Muscle of leg (tissue), 16 donors: ENCODE measurements at places on chromosomes 6 and 20.
A peak's percentile ranks its signal among the peaks of the same experiment; 100 is the strongest.

- no peak for DNase-seq
These were observed 59.9 kb upstream of the HBS1L start for GRCh38 chr6:135114355-135115145.

- no peak for DNase-seq
These were observed 35.7 kb downstream of the CNBD2 start for GRCh38 chr20:36004045-36004444.

DNA sequence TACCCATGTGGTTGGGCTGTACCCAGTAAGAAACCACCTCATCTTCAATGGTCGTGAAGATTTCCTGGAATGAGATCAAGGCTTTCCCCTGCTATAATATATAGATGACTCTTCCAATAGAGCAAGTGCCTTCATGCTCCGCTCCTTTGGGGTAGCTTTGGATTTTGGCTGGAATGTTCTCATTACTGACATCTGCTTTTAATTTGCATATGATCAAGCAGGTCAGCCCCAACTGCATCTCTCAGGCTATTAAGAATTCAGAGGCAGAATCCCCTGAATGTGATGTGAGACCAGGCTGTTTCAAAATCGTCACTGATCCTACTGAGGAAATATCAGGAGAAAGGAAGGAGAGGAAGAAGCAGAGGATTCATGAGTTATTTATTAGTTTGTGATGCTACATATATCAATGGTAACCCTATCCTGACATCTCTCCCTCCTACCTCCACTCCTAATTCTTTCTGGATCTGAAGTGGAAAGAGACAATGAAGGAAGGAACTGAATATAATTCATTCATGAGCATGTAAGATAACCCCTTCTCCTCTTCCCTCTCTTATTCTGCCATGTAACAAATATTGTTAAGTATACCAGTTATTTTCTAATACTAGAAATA lies 47.6 kb upstream of the FUCA2 start:
- no peak for DNase-seq

DNA sequence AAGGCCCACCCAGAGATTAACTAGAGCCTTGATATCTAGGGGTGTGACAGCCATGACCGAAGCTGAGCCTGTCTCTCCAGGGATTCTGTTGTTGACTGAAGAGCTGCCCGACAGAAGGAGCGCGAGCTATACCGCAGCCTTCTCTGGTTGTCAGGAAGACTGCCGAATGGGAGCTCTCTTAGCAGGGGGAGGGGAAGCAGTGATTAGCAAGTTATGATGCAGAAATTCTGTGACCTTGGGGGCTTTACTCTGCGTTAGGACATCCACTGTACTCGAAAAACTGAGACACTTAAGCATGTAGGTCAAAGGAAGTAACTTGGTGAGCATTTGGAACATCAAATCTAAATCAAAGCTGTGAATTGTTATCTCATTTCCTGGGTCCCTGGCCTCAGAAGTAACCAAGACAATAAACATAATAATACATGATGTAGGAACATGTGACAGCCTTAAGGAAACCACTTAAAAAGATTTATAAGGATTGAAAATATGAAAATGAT lies 84.7 kb downstream of the MAP3K4 start:
- DNase-seq: peak; percentile 32

GRCh38 chr20:33229843-33230242 lies 6.0 kb upstream of the BPIFA1 start:
- no peak for DNase-seq

DNA sequence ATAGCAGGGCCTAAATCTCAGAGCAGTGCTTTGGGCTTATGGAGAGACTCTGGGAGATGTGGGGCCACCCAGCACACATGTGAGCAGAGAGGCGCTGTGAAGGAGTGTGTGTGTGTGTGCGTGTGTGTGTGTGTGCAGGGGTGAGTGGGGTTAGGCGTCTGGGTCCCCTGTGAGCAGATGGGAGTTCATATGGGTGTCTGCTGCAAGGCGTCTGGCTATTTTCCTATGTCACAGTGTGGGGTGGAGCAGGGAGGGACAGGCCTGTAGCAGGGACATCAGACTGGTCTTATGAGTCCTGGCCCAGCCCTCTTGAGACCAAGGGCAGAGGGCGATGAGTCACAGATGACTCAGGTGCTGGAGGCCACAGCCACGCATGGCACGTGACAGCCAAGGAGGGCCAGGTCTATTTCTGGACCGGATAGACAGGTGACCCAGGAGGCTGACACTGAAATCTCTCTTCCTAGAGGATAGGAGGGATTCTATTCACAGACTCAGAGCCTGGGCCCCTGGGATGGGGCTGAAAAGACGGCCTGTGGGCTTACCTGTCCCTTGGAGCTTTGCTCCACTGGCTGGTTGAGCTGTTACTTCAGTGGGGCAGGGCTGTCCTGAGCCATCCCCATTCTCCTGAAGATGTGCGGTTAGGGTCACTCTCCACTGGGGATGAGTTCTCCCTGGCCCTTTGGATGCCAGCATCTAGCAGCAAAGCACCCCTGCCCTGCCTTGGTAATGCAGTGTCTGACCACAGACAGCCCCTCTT lies 28.9 kb downstream of the VEGFA start:
- DNase-seq: peak; percentile 34

- no peak for DNase-seq
These were observed 185.6 kb downstream of the OR2B2 start for GRCh38 chr6:27726619-27727023.

DNA sequence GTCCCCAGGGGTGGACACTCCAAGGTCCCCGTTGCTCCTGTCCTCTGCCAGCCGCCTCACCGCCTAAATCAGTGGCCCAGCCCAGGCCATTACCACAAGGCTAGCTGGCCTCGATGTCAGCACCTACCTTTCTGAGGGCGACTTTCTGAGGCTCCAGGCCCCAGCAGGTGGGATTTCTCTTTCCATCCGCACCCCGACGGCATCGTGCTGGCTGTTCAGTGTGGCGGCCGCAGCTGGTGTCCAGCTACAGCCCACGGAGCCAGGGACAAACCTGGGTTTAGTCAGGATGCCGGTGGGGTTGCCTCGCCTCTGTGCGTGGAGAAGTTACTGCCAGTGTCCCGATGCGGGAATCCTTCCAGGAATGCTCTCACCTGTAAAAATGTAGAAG lies 60.8 kb downstream of the ERMARD start:
- no peak for DNase-seq

GRCh38 chr6:14518515-14519217 lies 401.1 kb downstream of the CD83 start:
- DNase-seq: peak; percentile 81

- no peak for DNase-seq
These were observed 168.2 kb downstream of the SMOC2 start for GRCh38 chr6:168609026-168609685.

- no peak for DNase-seq
These were observed 568.0 kb downstream of the KIF16B start for GRCh38 chr20:16005021-16005914.

- DNase-seq: no peak
These were observed 174.5 kb downstream of the MRPL14 start for GRCh38 chr6:43952746-43953145.

GRCh38 chr20:62354811-62355341 lies 12.2 kb downstream of the LAMA5 start:
- no peak for DNase-seq

GRCh38 chr20:37804584-37805566 lies 98.1 kb upstream of the VSTM2L start:
- DNase-seq: peak; percentile 21

DNA sequence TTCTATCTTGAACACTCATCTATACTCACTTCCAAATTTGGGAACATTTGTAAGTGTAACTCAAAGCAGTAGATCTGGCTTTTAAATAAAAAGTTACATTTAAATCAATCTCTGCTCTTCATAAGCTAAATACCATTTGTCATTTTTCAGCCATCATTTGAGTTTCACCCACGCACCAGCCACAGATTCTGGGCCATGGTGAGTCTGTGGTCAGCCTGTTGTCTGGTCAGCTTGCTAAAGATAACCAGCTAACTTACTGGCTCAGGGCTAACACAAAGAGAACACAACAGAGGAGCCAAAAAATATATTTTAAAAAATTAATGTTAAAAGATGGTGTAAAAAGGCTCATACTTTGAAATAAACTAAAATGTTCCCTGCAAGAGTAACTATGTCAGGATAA lies 181.3 kb downstream of the KIF6 start:
- DNase-seq: peak; percentile 14

GRCh38 chr6:85323435-85324040 lies 126.3 kb upstream of the NT5E start:
- DNase-seq: peak; percentile 91

- peak; percentile 59 for DNase-seq
These were observed 33.1 kb upstream of the TMEM30A start for GRCh38 chr6:75317503-75318206.

GRCh38 chr6:760982-761955 lies 68.3 kb upstream of the EXOC2 start:
- peak; percentile 4 for DNase-seq

GRCh38 chr6:82205930-82206392 lies 41.6 kb downstream of the IBTK start:
- DNase-seq: peak; percentile 45

- no peak for DNase-seq
These were observed 165.6 kb upstream of the RIMS1 start for GRCh38 chr6:71720705-71721104.

GRCh38 chr6:25468881-25469280 lies 183.1 kb upstream of the SCGN start:
- no peak for DNase-seq

GRCh38 chr6:40722553-40723258 lies 135.5 kb upstream of the LRFN2 start:
- DNase-seq: no peak
